HFFc6 (cell line): ENCODE measurements at places on chromosomes 6 and 20.

- H3K36me3 ChIP-seq = peaks cover 15% of the 10 kb centered on the region
- peak overlapping the region; percentile 26; the same call in 1 of the 2 replicates for H3K27ac ChIP-seq
- no peaks in the 10 kb centered on the region for H3K27me3 ChIP-seq
- no peak for DNase-seq
- peaks cover 65% of the 10 kb centered on the region for H3K4me1 ChIP-seq
- H3K4me3 ChIP-seq = peak overlapping the region; percentile 24; the same call in 1 of the 2 replicates
Observed at GRCh38 chr6:124987291-124987690, 25.1 kb downstream of the RNF217 start.

DNA sequence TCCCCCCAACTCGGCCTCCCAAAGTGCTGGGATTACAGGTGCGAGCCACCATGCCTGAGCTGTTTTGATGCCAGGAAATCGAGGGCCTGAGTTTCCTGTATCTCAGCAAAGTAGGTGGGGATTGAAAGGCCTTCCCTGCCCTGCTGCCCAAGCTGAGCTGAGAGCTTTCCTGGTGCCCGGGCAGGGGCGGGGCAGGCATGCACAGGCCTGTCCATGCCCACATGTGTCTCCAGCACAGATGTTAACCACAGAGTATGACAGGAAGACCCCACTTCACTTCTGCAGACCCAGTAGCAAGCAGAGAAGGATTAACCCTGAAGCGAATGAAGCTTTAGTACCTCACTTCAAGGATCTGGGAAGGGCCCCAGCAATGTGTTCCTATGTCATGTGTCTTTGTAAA lies 66.0 kb downstream of the GPR6 start:
- DNase-seq = no peak
- H3K4me1 ChIP-seq = peaks cover 20% of the 10 kb centered on the region
- H3K4me3 ChIP-seq = no peak overlapping the region
- H3K27me3 ChIP-seq = peaks cover 7% of the 10 kb centered on the region; the same call in 1 of the 2 replicates

GRCh38 chr6:38079537-38079936 lies 260.0 kb downstream of the ZFAND3 start:
- peaks cover 19% of the 10 kb centered on the region for H3K36me3 ChIP-seq
- no peak overlapping the region for H3K27ac ChIP-seq

DNA sequence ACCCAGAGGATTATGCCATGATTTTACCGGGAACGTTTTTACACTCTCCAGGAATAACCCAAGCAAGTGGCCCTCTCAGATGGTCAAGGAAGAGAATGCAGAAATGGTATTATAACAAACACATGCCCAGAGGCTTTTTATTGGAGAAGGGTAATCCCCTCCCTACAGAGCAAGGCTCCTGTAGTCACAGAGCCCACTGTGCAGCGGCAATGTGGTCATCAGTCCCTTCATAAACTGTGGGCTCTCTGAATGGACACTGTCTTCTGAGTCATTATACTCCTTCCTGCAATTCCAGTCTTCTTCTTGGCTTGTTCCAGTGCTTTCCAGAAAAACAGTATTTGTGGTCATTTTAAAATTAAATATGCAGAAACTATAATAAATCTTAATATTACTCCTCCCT lies 74.7 kb downstream of the LAMA4 start:
- peak; percentile 7 for DNase-seq
- peaks cover 14% of the 10 kb centered on the region for H3K36me3 ChIP-seq
- peaks cover 39% of the 10 kb centered on the region for H3K4me1 ChIP-seq
- no peaks in the 10 kb centered on the region for H3K27me3 ChIP-seq

DNA sequence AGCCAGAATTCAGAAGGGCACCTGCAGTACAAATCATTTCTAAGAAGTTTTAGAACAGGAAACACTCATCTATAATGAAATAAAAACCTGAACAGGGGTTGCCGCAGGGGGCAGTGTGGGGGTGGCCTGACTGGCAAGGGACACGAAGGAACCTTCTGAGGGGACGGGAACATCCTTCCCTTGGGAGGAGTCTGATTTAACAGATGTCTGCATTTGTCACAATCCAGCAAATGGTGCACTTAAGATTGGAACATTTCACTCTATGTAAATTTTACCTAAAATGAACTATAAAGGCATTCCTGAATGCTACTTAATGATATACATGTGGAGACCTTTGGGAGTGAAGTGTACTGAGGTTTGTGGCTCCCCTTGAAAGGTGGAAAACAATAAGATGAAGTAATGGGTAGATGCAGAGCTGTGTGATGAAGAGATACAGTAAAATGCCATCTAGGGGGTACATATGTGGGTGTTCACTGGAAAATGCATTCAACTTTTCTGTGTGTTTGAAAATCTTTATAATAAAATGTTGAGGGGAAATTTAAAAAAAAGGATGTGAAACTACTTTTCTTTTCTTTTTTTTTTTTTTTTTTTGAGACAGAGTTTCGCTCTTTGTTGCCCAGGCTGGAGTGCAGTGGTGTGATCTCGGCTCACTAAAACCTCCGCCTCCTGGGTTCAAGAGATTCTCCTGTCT lies 89.5 kb downstream of the SNX5 start:
- peaks cover 24% of the 10 kb centered on the region for H3K4me1 ChIP-seq
- H3K36me3 ChIP-seq = no peaks in the 10 kb centered on the region
- H3K4me3 ChIP-seq = no peak overlapping the region
- no peak overlapping the region for H3K27ac ChIP-seq
- DNase-seq = no peak

DNA sequence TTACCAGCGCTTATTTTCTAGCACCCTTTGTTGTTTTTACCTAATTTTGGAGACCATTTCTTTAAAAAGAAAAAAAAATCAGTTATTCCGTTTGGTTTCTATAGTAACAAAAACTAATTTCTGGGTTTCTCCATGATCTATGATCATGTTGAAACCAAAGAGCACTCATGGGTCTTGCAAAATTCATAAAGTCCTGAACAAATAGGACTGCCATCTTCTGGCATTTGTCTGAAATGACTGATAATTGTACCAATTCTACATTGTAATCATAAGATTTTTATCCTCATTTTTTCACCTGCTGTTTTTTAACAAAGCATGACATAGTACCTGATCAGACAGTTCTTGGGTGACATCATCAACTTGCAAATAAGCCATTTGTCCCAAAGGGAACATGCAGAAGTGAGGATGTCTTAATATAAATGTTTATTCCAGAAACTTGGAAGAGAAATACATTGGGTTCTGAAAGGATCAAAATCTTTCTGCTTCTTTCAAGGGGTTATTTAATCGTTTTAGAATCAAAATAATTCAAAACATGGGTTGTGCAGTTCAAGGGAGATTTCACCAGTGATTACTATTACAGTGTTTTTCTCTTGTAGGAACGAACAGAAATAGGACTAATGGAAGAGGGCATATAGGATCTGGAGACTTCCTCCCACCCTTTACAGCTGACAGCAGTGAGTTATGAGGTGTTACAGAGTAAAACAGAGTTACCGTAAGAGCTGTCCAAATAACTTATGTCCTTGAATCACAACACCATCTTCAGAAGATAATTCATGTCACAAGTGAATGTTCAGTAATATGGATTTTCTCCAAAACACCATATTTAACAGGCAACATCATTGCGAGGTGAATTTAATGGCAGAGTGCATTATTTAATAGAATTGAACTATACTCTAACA lies 87.1 kb upstream of the GJE1 start:
- peak; percentile 73 for DNase-seq
- H3K27ac ChIP-seq = peak overlapping the region; percentile 86
- peaks cover 12% of the 10 kb centered on the region for H3K4me1 ChIP-seq
- peak overlapping the region; percentile 67 for H3K4me3 ChIP-seq

DNA sequence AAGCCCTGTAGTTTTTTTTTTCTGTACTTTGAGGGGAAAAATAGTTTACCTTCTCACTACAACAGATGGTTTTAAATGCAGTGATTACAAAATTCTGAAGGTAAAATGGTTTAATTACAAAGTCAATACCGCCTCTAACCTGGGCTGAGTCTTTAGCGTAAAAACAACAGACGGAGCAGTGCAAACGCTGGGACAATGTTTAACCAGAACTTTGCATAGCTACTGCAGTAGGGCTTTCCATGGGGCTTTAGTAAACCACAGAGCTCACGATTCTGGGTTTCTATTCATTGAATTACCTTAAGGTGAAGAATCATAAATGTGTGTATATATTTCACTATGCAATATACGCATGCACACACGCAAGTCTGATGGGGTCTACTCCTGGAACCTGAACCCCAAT lies 77.9 kb downstream of the RFX6 start:
- H3K27me3 ChIP-seq = peaks cover 2% of the 10 kb centered on the region; the same call in 1 of the 2 replicates
- no peaks in the 10 kb centered on the region for H3K4me1 ChIP-seq
- H3K4me3 ChIP-seq = no peak overlapping the region
- no peak for DNase-seq

DNA sequence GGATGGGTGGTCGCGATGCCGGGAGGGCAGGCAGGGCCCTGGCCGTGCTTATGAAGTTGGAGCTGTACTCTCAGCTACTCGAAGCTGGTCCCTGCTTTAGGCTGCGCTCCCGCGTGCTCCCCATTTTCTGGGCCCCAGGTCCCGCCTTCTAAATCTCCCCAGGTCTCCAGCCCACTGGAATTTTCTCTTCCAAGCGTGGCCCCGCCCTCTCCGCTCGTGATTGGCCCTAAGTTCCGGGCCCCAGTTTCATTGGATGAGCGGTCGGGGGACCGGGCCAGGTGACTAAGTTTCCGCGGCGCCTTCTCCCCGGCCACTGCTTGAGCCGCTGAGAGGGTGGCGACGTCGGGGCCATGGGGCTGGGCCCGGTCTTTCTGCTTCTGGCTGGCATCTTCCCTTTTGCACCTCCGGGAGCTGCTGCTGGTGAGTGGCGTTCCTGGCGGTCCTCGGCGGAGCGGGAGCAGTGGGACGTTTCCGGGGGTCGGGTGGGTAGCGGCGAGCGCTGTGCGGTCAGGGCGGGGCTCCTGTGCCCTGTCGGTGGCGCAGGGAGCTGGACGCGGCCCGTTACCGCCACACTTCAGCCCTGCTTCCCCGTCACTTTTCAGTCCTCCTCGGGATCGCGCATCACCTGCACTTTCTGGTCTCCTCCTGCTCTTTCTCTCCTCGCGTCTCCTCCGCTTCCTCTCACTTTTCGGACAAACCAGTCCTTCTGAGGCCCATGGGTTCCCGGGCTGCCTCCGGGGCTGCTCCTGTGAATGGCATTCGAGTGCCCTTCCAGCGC lies at the start of gene MICA:
Gene MICA, plus strand, starts transcription at position 313 of the 778 bp plus-strand sequence. Its CDS starts 38 bp downstream, at position 351.
- peaks cover 2% of the 10 kb centered on the region for H3K27me3 ChIP-seq
- H3K4me3 ChIP-seq = peak within 1 kb of the TSS; percentile 89
- peaks cover 70% of the 10 kb centered on the region for H3K4me1 ChIP-seq
- H3K27ac ChIP-seq = peak within 1 kb of the TSS; percentile 77
- peak; percentile 88 for DNase-seq
